Thyroid gland (tissue), 4 donors: ENCODE measurements at places on chromosomes 2 and 18.
A peak's percentile ranks its signal among the peaks of the same experiment; 100 is the strongest.

GRCh38 chr2:41698678-41699422 lies 349.0 kb upstream of the PKDCC start:
- peak; percentile 29 for DNase-seq
- H3K36me3 ChIP-seq = no peaks in the 10 kb centered on the region
- H3K4me1 ChIP-seq = no peaks in the 10 kb centered on the region

GRCh38 chr2:153455403-153455802 lies 23.2 kb downstream of the RPRM start:
- H3K27ac ChIP-seq = no peak overlapping the region
- H3K36me3 ChIP-seq = no peaks in the 10 kb centered on the region
- H3K27me3 ChIP-seq = no peaks in the 10 kb centered on the region
- H3K4me3 ChIP-seq = no peak overlapping the region
- no peaks in the 10 kb centered on the region for H3K4me1 ChIP-seq

DNA sequence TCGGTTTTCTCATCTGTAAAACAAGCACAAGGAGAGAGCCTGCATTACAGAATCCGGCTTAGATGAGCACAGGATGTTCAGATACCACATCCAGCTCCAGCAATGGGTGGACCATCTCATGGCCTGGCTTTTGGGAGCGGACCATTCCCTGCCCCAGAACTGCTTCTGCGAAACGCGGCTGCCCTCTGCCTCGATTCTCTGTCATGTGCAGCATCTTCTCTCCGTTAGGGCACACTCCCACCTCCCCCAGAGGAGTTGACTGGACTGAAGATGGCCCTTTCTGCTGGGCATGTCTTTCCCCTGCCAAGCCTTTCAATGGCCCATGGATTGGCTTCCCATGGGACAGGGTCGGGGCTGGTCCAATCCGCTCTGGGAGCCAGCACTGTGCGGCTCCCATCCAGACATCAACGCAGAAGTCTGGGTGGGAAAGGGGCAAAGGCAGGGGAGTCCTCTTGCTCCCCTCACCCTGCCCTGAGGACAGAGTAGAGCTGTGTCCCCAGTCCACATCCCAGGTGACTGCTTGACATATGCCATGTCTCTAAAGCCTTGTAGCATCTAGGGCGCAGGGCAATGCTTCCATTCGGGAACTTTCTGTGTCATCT lies 14.3 kb upstream of the FAHD2A start:
- no peak for DNase-seq
- H3K4me1 ChIP-seq = peaks cover 40% of the 10 kb centered on the region
- H3K36me3 ChIP-seq = no peaks in the 10 kb centered on the region
- no peak overlapping the region for H3K4me3 ChIP-seq
- H3K27ac ChIP-seq = no peak overlapping the region

- no peaks in the 10 kb centered on the region for H3K4me1 ChIP-seq
- no peak overlapping the region for H3K4me3 ChIP-seq
- no peak for DNase-seq
- H3K27ac ChIP-seq = no peak overlapping the region
- no peaks in the 10 kb centered on the region for H3K36me3 ChIP-seq
Observed at GRCh38 chr2:134564549-134564948, 154.3 kb downstream of the TMEM163 start.
